Daoy (cell line): ENCODE measurements at places on chromosomes 3 and 15.

DNA sequence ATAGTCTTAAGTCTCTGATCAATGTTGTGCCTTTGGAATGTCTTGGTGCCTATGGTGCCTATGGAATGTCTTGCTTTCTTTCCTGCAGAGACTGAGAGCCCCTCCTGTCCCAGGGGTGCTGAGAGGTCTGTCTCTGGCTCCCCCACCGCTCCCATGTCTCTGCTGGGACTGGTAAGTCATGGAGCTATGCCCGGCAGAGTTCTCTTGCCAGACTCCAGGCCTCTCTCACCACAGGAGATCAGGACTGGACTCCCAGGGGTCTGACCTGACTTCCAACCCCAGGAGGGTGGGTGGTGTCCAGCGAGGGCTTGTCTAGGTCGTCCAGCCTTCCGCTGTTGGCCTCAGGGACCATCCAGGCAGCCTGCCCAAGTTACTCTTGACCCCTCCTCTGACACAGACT lies 14.0 kb upstream of the CYP11A1 start:
- DNase-seq = no peak

DNA sequence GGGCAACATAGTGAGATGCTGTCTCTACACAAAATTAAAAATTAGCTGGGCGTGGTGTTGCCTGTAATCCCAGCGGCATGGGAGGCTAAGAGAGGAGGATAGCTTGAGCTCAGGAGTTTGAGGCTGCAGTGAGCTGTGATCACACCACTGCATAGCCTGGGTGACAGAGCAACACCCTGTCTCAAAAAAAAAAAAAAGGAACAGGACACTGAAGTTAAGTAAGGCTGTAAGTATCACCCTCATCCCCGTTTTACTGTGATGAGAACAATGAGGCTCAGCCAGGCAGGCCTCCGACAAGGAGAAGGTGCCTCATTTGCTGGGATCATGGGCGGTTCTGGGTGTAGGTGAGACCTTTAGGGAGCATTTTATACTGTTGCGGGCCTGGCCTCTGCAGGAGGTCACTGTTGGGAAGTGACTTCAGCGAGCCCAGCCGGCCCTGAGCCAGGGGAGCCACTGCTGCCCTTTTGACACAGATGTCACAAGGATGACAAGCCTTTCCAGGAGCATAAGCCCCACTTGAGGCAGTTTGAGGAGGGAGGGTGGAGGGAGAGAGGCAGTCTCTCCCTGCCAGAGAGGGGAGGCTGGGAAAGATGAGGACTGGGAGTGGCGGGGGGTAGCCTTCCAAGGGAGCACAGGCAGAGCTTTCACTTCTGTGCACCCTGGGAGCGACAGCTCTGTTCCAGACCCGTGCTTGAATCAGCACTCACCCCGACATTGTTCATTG lies 30.8 kb downstream of the IRAK2 start:
- no peak for DNase-seq

DNA sequence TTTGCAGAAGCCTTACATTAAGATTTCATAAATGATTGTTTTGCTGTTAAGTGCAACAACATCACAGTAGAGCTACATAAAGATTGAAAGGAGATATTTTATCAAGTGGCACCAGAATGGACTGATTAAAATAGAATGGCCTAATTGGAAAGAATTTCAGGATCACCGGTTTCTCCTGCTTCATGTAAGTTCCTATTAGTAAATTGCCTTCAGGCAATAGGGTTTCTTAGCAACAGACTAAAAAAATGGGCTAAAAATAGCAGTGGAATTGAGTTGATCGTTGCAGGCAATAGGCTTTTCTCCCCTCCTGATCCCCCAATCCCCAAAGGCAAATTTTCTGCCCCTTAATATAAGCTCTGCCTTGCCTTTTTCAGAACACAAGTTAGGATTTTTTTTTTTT lies 917 bp downstream of the LNP1 start:
- DNase-seq = peak; percentile 18

- no peak for DNase-seq
Measured at GRCh38 chr3:21673393-21673792, 77.6 kb downstream of the ZNF385D start.

DNA sequence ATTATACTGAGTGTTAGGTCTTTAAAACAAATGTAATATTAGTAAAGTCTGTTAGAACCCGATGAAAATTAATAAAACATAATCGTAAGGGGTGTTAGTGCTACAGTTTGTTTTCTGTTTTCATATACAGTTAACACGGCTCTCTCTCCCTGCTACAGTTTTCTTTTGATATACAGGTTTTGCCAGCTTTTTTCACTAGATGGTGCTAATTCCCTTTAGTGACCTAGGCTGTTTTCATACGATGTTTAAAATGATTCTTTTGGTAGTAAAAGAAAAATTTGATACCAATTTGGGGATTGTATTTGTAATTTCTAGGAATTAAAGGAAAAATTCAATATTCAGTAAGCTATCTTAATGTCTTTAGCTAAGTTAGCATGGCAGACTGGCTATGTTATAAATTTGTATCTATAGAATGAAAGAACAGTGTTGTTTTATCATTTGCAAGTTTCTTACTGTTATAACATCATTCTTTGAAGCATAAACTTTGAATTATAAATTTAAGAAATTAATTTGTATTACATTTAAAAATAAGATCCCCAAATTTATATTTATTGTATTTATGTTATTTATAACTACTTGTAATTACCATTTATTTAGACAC lies 11.5 kb downstream of the APH1B start:
- DNase-seq = peak; percentile 29

DNA sequence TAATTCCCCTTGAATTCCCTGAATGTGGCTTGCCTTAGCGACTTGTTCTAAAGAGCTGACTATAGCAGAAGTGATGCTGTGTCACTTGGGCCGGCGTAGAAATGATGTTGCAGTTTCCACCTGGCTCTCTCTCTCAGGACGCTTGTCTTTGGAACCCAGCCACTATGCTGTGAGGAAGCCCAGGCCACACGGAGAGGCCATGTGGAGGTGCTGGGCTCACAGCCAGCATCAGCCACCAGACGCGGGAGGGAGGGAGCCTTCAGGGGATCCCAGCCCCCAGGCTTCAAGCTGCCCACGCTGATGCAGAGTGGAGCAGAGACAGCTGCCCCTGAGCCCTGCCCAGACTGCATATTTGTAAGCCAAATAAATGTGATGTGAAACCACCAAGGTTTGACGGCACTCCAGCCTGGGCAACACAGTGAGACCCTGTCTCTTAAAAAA lies 18.6 kb downstream of the RNU5B-1 start:
- DNase-seq = peak; percentile 60

- DNase-seq = no peak
Measured at GRCh38 chr3:144900366-144900765, 928.7 kb downstream of the DIPK2A start.

DNA sequence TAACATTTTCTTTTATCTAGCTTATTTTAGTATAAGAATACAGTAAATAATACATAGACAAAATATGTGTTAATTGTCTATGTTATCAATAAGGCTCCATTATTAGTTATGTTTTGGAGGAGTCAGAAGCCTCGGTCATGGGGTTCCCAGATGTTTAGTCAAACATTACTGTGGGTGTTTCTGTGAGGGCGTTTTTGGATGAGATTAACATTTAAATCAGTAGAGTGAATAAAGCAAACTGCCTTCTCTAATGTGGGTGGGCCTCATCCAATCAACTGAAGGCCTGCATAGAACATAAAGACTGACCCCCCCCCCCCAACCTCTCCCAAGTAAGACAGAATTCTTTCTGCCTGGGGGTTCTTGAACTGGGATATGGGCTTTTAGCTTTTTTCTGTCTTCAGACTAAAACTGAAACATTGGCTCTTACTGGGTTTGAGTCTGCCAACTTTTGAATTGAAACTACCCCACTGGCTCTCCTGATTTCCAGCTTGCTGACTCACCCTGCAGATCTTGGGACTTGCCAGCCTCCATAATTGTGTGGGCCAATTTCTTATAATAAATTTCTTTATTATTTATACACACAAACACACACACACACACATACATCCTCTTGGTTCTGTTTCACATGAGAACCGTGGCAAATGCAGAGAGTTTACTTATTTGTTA lies 192.0 kb downstream of the TPRG1 start:
- peak; percentile 28 for DNase-seq

GRCh38 chr3:33392703-33393125 lies 47.5 kb downstream of the UBP1 start:
- DNase-seq = peak; percentile 84

DNA sequence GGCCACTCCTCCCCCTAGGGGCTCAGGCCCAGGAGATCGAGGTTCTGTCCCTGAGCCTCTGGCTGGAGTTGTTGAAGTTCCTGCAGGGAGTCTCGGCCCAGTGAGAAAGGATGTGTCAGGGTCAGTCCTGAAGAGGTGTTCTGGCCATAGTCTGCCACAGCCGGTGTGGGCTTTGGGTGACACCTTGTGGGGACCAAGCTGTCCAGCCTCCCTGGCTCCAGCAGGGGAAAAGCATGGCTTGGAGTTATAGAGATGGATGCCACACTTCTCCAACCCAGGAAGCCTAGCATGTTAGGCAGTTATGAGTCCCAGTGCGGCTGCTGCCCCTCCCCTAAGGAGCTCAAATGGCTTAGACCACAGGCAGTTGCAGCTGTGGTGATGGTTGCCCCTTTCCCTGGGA lies 945.6 kb upstream of the GBE1 start:
- no peak for DNase-seq

- no peak for DNase-seq
Measured at GRCh38 chr3:56459719-56460118, 8.5 kb downstream of the ERC2 start.

DNA sequence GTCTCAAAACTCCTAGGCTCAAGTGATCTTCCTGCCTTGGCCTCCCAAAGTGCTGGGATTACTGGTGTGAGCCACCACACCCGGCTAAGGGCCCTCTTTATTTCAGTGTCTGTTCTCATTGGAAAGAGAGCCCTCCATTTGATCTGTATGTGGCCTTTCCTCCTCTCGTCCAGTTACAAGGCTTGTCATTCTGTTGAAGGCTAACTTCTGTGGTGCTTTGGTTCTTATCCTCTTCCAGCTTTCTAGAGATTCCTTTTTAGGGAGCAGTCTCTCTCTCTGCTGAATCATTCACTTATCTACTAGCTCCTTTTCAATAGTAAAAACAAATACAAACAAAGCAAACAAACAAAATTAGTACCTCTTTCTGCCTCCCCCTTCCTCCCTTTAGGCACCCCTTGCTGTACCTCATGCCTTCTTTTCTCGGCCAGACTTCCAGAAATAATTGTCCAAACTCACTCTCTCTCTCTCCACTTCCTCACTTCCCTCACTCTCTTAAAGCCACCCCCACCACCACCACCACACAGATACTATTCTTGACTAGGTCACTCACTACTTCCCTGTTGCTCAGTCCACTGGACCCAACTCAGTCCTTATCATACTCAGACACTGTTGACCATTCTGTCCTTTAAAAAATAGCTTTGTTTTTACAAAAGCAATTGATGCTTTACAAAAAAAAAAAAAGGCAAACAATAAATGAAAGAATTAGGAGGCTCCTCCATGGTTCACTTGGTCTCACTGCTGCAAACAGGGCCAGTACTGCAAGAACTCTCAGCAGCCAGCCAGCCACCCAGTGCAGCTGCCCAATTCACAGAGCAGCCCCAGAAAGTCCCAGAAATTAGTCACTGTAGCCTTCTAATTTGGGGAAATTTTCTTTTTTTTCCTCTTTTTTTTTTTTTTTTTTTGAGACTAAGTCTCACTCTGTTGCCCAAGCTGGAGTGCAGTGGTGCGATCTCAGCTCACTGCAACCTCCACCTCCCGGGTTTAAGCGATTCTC lies 31.7 kb upstream of the RAB11A start:
- no peak for DNase-seq

- DNase-seq = no peak
Measured at GRCh38 chr3:5277612-5278236, 90.2 kb downstream of the EDEM1 start.

DNA sequence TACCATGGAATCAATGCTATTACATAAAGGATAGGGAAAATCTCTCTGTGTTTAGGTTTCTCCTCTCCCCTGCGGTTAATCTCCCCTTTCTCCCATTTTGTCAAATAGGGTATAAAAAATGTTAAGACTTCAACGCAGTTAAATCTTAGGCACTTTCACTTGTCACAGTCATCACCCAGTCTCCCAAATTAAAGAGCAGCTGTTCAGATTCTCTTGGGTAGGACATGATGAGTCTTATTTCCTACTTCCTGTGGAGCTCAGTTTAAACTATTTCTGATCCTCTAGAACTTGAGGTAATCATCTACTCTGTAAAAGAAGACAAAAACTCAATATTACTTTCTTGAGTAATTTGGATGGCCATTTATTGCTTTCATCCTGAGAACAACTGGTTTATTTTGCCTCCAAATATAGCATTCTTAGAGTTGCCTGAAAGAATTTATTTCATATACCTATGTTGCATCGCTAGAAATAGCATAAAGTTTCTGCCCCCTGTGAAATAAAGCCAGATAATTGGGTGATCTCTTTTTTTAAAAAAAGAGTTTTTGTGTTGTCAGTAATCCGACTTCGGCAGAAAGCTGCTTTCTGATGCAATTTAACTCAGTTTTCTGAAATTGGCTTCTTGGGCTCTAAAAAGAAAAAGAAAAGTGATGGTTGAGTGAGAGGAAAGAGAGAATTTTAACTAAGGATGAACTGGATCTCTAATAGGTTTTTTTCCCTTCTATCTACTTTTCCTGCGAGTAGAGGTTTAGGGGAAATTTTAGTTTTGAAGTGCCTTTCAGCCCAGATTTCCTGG lies 20.7 kb downstream of the RAP2B start:
- no peak for DNase-seq

DNA sequence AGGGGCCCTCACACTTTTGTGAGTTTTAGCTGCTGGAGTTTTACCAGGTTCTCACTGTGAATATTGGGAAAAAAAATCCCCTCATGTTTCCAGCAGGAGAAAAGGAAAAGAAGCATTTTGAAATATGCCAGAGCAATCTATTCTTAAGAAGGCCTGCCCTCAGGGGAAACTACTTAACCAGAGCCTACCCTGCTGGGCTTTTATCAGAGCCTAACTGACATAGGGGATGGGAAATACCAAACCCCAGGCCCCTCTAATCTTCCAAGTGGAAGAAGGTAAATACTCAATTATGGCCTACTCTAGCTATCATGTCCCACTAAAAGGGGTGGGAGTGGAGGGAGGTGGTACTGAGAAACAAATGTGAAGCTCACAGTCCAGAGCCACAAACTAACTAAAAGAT lies 68.7 kb upstream of the NMNAT3 start:
- DNase-seq = no peak

- no peak for DNase-seq
Measured at GRCh38 chr15:73681856-73682599, 2.2 kb upstream of the CD276 start.

DNA sequence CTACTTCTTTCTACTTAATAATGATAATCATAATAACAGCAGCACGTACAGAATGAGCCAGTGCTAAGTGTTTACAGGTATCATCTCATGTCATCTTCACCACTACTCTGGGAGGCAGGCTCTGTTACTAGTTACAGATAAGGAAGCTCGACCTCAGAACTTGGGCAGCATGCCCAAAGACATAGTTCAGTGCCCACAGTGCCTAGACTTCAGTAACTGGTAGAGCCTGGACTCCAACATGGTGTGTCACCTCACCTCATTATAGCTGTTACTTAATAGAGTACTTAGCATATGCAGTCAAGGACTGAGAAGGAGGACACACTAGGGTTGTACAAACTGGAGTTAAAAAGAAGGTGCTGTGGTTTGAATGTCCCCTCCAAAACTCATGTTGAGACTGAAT lies 7.6 kb downstream of the GADL1 start:
- no peak for DNase-seq

GRCh38 chr15:63048776-63049665 lies 6.5 kb downstream of the TPM1 start:
- DNase-seq = peak; percentile 78

GRCh38 chr15:85838655-85839054 lies 43.9 kb upstream of the KLHL25 start:
- DNase-seq = no peak

- DNase-seq = peak; percentile 93
Measured at GRCh38 chr15:63089260-63090043, 32.2 kb upstream of the LACTB start.

GRCh38 chr15:48433226-48433886 lies 102.1 kb downstream of the DUT start:
- DNase-seq = peak; percentile 38
